Stimulated activated effector memory CD8-positive, alpha-beta T cell treated with anti-CD3 and anti-CD28 coated beads, Interleukin-12 subunit alpha, Interleukin-12 subunit beta, amount 100 ng/mL, for 72 hours (primary cell): ENCODE measurements at places on chromosomes 1 and 21.

- DNase-seq, result no peak
Measured at GRCh38 chr1:187067160-187067559, 238.4 kb downstream of the PLA2G4A start.

- DNase-seq, result no peak
Measured at GRCh38 chr1:53281133-53281532, 42.8 kb upstream of the MAGOH start.

DNA sequence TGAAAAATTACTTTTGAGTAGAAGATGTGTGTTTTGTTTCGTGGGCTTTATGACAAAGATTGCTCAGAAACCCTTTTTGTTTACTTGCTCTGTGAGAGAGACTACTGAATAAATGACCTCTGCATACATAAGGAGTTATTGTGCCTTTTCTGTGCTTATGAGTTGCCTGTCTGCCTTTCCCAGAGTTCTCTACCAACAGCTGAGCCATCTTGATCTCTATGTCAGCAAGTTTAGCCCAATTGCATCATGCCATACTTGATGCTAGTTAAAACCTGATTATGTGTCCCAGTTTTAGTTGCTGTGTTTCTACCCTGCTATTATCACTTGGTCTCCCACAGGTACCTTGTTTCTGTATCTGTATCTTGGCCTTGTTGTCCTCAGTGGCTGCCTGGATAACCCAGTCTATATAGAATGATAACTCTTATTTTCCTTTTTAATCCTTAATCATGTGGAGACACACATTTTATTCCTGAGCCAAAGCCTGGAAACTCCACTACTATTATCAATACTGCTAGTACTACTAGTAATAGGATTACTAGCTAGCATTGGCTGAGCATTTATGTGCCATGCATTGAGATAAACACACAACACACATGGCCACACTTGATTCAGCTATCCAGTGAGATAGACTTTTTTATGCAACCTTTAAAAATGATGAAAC lies 28.7 kb upstream of the GNG12 start:
- DNase-seq, result no peak

DNA sequence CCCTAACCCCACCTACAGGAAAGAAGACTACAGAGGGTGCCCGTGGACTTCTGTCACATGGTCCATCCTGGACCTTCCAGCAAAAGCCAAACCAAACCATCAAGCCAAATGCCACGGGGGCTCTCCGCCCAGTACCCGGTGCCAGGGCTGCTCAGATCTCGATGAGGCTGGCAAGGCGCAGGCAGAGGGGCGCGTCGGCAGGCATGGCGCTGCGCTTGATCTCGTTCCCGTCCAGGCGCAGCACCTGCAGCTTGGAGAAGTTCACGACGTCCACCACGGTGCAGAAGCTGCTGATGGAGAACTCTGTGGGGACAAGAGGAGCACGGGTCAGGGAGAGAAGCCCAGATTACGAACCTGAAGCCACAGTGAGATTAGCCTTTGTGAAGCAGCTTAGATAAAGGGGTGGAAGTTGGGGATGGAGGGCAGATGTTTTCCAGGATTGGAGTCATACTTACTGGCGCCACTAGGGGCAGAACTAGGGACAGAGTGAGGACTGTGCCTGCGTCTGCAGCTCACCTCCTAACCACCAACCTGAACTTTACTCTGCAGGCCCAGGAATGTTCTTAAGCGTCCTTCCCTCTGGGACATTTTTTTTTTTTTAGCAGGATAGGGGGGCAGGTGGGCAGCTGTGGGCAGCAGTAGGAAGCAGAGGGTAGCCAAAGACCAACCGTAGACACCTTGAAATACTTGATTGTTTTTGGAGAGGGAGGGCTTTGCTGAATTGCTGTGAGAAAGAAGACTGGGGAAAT lies 8.6 kb downstream of the FMOD start:
- peak; percentile 69 for DNase-seq

DNA sequence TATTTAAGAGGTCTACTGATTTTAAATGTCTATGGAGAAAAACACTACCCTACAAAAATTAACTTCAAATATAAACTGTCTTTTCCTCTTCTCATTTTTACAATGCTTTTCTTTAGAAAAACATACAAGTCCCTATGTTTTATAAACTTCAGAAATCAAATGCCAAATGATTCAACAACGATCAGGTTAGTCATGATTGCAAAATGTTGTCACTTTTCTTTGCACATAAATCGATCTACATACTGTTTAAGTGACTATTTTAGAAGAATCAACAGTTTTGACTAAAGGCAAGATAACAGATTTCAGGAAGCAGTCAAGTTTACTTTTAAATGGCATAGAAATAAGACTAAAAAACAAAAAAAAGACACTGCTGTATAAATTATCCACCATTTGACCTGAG lies 168.7 kb downstream of the GPATCH2 start:
- no peak for DNase-seq
